ENCODE measurements at places on chromosomes 7 and 10.

GRCh38 chr7:152674860-152675758, 832 bp downstream of the XRCC2 start:
- DNase-seq = peak; percentile 30

- DNase-seq = no peak
These were observed 66.9 kb downstream of the GOLGA7B start for GRCh38 chr10:97916586-97916985.

DNA sequence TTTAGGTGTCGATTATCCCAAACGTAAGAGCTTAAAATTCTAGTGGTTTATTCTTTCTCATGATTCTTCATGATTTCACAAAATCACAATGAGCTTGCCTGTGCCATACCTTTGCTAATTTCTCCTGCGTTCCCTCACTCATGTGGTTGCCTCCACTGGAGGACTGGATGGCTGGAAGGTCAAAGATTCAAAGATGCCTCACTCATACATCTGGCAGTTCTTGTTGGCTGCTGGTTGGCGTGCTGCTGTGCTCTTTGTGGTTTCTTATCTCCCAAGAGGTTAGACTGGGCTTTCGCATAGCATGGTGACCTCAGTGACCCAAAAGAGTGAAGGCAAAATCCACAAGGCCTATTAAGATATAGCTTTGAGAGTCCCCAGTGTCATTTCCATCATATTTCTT, 877.6 kb upstream of the AUTS2 start:
- DNase-seq = peak; percentile 43

GRCh38 chr10:21100871-21101514, 203.9 kb upstream of the NEBL start:
- no peak for DNase-seq

GRCh38 chr10:44370731-44371248, 14.1 kb downstream of the CXCL12 start:
- no peak for DNase-seq

DNA sequence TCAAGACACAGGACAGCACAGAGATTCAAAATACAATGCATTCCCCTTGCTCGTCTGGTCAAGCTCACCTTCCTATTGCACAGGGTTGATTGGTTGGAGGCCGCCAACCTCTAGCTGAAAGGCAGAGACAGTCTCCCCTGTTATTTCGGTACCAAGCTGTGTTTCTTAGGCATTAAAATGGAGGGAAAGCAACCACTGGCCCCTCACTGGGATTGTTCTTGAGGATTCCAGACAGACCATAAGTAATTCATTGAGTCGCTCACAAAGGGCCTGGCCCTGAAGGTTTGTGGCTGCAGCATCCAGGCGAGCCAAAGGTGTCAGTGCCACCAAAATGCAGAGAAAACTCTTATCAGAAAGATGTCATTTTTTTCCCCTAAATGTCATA, 81.2 kb downstream of the PARP12 start:
- no peak for DNase-seq

DNA sequence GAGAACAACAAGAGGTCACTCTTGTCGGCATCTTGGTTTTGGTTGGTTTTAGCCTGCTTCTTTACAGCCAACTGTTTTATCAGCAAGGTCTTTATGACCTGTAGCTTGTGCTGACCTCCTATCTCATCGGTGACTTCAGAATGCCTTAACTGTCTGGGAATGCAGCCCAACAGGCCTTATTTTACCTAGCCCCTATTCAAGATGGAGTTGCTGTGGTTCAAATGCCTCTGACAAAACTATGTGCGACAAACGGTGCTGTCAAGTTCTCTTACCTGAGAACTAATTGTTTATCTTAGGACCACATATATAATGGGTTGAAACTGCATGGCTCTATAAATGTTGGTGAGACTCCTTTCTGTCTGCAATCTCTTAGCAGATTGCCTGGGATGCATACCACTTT, 35.9 kb upstream of the POT1 start:
- no peak for DNase-seq

GRCh38 chr10:9900751-9901150, 1116.9 kb upstream of the CELF2 start:
- DNase-seq = no peak

- DNase-seq = no peak
These were observed 701.4 kb downstream of the PARD3 start for GRCh38 chr10:34113504-34114225.

DNA sequence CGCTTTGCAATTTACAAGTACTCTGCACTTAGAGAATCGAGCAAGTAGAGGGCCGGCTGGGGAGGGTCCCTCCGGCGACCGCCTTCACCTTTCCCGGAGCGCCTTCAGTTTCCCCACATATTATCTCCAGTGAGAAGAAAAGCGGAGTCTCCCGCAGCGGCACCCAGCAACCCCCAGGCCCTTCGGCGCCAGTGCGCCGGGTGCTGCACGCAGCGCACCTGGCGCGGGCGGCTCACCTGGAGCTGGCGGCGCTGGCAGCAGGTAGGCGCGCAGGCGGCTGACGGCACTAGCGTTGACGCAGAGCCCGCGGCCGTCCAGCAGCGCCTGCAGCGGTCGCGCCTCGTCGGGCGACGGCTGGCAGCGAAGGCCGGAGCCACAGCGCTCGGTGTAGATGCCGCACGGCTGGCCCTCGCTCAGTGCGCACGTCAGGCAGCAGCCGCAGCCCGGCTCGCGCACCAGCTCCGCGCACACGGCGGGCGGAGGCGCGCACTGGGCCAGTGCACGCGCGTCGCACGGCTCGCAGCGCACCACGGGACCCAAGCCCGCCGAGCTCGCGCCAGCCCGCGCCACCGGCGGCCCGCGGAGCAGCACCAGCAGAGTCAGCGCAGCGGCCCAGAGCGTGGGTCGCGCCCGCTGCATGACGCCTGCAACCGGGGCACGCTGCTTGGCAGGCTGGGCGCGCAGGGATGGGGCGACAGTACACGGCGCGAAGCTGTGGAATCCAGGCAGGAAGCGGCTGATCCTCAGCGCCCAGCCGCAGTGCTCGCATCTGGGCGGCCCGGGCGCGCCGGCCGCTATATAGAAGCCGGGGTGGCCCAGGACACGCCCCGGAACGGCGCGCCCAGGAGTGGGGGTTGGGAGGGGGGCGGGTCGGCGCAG, at the start of gene IGFBP3:
TSS of gene IGFBP3 (minus strand) at position 771 of the 879 bp plus-strand sequence. CDS start at position 639, 132 bp downstream.
- DNase-seq = peak; percentile 79

- no peak for DNase-seq
These were observed 207.7 kb downstream of the SNX10 start for GRCh38 chr7:26499315-26499897.

- peak; percentile 32 for DNase-seq
These were observed 38.2 kb downstream of the CALML5 start for GRCh38 chr10:5461203-5461588.

DNA sequence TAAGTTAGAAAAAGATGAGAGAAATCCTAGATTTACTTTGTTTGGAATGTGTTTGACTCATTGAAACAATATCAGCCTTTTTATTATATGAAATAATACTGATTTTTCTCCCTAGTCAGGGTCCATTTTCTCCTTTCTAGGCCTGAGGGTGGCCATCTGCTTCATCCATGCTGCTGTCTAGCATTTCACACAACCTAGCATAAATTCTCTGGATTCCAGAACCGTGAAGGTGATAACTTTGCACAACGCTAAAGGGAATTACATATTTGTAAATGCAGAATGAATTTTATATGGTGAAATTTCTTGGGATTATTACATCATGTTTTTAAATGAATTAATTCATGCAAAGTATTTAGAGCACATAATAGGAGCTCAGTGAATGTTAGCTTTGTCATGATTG, 505.1 kb downstream of the INHBA start:
- no peak for DNase-seq

- peak; percentile 90 for DNase-seq
These were observed 2.6 kb upstream of the CAV1 start for GRCh38 chr7:116522247-116522646.

DNA sequence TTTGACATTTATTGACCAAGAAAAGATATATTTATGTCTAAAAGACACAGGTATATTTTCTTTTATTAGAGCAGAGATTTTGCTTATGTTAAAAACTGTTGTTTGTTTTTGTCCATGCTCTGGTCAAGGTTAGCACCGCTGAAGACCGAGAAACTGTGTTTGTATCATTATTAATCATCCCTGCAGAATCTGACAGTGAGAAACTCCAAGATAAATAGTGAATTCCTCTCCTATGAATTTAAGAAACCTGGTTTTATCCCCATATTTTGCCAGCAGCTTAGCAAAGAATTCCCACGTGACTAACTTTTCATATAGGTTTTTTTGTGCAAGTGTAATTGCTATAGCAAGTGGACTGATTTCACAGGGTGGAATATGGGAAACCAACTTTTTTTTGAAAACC, 77.6 kb downstream of the FRMD4A start:
- peak; percentile 15 for DNase-seq

DNA sequence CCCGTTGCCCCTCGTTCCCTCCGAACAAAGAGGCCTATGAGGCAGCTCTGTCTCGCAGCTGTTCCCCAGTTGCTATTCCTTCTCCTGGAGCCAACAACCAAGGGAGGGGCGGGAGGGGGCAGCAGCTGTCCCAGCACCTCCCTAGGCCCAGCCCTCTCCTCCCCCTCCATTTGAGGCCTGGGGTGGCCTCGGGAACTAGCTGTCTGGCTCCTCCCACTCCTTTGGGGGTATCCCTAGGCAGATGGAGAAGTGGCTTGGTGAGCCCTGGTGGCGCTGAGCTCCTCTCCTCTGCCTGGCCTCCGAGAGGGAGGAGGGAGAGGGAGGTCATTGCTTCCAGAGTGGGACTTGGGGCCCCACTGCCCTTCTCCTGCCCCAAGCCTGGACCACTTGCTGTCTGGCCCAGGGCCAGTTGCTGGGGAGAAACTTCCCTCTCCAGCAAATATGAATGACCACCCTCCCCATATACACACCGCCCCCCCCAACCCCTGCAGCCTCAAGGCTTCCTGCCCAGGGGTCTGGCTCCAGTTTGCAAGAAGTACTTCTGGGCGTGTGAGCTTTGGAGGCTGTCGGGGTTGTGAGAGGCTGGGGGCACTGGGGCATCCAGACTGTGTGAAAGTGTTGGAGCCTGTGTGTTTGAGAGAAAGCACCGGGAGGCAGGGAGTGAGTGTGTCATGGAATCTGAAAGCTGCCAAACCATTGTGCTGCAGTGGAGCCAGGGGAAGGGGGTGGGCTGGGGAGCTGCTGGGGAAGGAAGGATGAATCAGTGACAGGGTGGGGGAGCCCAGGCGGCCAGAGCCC, 3.1 kb downstream of the FLNC start:
- peak; percentile 90 for DNase-seq

GRCh38 chr7:26155531-26156375, 3.8 kb downstream of the NFE2L3 start:
- DNase-seq = peak; percentile 66

- peak; percentile 68 for DNase-seq
These were observed at the start of gene BCL7B for GRCh38 chr7:73557397-73558257. BCL7B (minus strand) TSS chr7:73557690; CDS start chr7:73557578, 112 bp downstream.

DNA sequence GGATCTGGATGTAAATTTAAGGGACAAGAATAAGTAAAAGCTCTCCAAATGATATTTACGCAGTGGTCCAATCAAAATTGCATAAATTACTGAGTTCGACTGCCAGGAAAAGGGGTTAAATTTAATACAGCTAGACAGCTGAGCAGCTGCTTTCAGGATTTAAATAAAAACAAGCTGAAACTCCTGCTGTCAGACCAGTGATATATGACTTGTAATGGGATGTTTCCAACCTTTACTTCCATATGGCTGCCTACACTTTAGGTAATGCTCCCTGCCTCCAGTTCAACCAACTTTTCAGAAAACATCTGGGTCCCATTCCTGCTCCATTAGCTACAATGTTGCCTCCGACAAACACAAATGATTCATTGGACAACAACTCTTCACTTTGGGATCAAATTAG, 326.3 kb upstream of the DGKB start:
- DNase-seq = no peak

- no peak for DNase-seq
These were observed 99.0 kb downstream of the PLPP4 start for GRCh38 chr10:120555842-120556532.

DNA sequence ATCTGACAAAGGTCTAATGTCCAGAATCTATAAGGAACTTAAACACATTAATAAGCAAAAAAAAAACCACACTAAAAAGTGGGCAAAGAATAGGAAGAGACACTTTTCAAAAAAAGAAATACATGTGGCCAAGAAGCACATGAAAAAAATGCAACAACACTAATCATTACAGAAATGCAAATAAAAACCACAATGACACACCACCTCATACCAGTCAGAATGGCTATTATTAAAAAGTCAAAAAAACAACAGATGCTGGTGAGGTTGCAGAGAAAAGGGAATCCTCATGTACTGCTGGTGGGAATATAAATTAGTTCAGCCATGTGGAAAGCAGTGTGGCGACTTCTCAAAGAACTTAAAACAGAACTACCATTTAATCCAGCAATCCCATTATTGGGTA, 119.0 kb downstream of the LMBR1 start:
- peak; percentile 32 for DNase-seq

DNA sequence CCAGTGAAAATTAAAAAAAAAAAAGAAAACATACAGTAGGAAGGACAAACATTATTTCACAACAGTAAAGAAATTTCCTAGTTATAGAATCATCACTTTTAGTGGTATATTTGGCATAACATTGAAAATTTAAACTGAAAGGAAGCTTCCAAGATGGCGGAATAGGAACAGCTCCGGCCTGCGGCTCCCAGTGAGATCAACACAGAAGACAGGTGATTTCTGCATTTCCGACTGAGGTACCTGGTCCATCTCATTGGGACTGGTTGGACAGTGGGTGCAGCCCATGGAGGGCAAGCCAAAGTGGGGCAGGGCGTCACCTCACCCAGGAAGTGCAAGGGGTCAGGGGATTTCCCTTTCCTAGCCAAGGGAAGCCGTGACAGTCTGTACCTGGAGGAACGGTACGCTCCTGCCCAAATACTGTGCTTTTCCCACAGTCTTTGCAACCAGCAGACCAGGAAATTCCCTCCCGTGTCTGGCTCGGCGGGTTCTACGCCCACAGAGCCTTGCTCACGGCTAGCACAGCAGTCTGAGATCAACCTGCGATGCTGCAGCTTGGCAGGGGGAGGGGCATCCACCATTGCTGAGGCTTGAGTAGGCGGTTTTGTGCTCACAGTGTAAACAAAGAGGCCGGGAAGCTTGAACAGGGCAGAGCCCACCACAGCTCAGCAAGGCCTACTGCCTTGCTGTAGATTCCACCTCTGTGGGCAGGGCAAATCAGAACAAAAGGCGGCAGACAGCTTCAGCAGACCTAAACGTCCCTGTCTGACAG, 19.4 kb downstream of the PON3 start:
- DNase-seq = no peak

- DNase-seq = no peak
These were observed 48.4 kb upstream of the BET1 start for GRCh38 chr7:94052398-94053180.
